WTC11 (cell line): ENCODE measurements at places on chromosomes 7 and 10. TPM values are rescaled to one million over a fixed set of nuclear protein-coding genes. Genes with fewer than 3 reads are reported as not detected.

DNA sequence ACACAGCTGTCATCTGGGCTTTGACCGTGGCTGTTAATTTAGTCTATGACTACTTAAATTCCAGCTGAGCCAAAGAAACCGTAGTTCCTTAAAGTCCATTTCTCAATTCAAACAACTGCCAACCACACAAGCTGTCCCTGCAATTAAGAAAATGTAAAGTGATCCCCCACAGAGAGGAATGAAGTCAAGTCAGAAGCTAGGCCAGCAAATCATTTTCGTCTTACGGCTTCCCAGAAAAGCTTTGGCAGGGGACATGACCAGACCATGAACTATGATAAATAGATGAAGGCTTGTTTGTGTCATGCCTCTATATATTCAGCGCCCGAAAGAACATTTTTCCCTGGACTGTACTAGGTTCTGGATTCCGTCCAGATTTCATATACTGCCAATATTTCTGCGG lies 54.6 kb downstream of the HACD1 start:
- H3K4me3 ChIP-seq: no peak overlapping the region
- DNase-seq: no peak
- H3K27me3 ChIP-seq: no peaks in the 10 kb centered on the region
- H3K27ac ChIP-seq: peak overlapping the region; percentile 2; the same call in 1 of the 2 replicates
- H3K36me3 ChIP-seq: no peaks in the 10 kb centered on the region
- peaks cover 32% of the 10 kb centered on the region for H3K4me1 ChIP-seq

DNA sequence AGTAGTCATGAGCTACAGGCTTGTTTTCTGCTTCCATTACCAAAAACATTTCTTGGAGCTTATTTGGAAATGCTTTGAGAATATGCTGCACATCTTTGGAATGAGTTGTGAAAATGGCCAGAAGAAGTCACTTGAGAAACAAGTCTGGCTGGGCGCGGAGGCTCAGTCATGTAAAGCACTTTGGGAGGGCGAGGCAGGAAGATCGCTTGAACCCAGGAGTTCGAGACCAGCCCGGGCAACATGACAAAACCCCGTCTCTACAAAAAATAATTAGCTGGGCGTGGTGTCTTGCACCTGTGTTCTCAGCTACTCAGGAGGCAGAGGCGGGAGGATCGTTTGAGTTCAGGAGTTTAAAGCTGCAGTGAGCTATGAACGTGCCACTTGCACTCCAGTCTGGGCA lies 882 bp upstream of the CHCHD1 start:
- H3K27ac ChIP-seq: peak overlapping the region; percentile 82; the same call in 1 of the 2 replicates
- peak overlapping the region; percentile 99 for H3K4me3 ChIP-seq
- H3K27me3 ChIP-seq: no peaks in the 10 kb centered on the region
- DNase-seq: no peak

Gene VAX1
- 0.04 TPM in 1 of 3 replicates, not detected in the others for total RNA-seq

- no peaks in the 10 kb centered on the region for H3K27me3 ChIP-seq
- DNase-seq: peak; percentile 32
- H3K27ac ChIP-seq: peak overlapping the region; percentile 87
- no peak overlapping the region for H3K4me3 ChIP-seq
Observed at GRCh38 chr7:2863461-2864066, 19.5 kb upstream of the GNA12 start.

- peaks cover 41% of the 10 kb centered on the region for H3K4me1 ChIP-seq
- H3K27me3 ChIP-seq: peaks cover 12% of the 10 kb centered on the region
- no peak overlapping the region for H3K27ac ChIP-seq
- DNase-seq: no peak
- no peaks in the 10 kb centered on the region for H3K36me3 ChIP-seq
Observed at GRCh38 chr7:24566274-24566673, 7.0 kb upstream of the PALS2 start.

- peaks cover 3% of the 10 kb centered on the region for H3K4me1 ChIP-seq
- no peak for DNase-seq
- H3K4me3 ChIP-seq: no peak overlapping the region
Observed at GRCh38 chr7:10998996-10999757, 25.5 kb downstream of the PHF14 start.
